ENCODE measurements at places on chromosomes 3 and 15.

DNA sequence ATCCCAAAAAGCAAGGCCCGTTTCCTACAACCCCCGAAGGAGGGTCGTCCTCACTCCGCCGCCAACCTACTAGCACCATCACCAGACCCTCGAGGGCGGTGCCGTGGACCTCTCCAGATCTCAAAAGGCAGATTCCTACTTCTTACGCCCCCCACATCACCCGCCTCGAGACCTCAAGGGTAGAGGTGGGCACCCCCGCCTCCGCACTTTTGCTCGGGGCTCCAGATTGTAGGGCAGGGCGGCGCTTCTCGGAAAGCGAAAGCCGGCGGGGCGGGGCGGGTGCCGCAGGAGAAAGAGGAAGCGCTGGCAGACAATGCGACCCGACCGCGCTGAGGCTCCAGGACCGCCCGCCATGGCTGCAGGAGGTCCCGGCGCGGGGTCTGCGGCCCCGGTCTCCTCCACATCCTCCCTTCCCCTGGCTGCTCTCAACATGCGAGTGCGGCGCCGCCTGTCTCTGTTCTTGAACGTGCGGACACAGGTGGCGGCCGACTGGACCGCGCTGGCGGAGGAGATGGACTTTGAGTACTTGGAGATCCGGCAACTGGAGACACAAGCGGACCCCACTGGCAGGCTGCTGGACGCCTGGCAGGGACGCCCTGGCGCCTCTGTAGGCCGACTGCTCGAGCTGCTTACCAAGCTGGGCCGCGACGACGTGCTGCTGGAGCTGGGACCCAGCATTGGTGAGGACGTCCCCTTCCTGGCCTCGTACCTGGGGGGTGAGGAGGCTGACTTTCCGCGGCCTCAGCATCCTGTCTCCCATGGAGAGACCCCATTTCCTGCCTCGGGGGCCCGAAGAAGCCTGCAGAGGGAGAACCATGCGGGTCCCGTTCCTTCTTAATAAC is at the start of gene MYD88:
TSS of gene MYD88 (plus strand) at position 313 of the 842 bp plus-strand sequence. CDS start at position 353, 40 bp downstream.
- DNase-seq, result peak; percentile 61

- no peak for DNase-seq
Measured at GRCh38 chr15:93830221-93831080, 400.9 kb upstream of the MCTP2 start.

GRCh38 chr3:171190668-171191067 is 164.1 kb upstream of the SLC2A2 start:
- no peak for DNase-seq

- DNase-seq, result no peak
Measured at GRCh38 chr3:32958509-32958908, 7.1 kb downstream of the CCR4 start.

- DNase-seq, result peak; percentile 68
Measured at GRCh38 chr15:45378149-45378912, at the start of gene GATM. Gene GATM (minus strand): TSS chr15:45378544. CDS start chr15:45378453, 91 bp downstream.

- DNase-seq, result no peak
Measured at GRCh38 chr15:38504680-38505467, 50.9 kb downstream of the FAM98B start.

- no peak for DNase-seq
Measured at GRCh38 chr15:58346361-58346760, 85.4 kb upstream of the LIPC start.

DNA sequence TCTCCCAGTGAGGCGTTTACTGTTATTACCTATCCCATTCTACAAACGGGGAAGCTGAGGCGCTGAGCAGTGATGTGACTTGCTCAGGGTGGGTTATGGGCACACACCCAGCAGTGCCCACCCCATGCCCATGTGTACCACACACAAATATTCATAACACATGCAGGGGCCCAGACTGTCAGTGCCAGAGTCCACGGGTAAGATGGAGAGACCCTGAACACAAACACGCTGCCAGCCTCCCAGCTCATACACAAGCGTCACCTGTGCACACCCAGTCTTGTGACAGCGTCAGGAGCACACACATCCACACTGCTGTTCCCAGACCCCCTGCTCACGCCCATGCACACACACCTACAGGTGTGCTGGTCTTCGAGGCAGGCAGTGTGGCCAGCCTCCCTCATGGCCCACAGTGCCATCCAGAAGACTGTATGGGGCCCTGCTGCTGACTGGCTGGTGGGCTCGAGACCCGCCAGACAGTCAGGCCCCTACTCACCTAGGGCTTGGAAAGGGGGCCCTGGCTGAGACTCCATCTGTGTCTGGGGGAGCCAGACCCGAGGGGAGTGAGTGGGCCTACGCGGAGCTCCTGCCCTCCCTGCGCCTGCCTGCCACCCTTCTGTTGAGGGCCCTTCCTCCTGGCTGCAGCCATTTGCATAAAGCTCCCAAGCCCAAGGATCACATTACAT is 39.4 kb downstream of the DNAJB8 start:
- no peak for DNase-seq

DNA sequence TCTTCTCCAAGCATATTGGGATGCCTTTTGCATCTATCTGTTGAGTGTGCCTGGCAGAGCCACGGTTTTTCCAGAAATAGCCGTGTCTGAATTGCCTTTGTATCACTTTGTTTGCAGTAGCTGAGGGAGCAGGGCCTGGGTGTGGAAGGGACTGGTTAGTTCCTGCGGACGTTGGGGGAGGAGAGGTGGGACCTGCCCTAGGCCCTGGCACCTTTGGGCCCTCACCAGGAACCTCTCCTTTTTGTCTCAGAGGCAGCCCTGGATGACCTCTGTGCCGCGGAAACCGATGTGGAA is 18.6 kb downstream of the ATRIP start:
- DNase-seq, result no peak

DNA sequence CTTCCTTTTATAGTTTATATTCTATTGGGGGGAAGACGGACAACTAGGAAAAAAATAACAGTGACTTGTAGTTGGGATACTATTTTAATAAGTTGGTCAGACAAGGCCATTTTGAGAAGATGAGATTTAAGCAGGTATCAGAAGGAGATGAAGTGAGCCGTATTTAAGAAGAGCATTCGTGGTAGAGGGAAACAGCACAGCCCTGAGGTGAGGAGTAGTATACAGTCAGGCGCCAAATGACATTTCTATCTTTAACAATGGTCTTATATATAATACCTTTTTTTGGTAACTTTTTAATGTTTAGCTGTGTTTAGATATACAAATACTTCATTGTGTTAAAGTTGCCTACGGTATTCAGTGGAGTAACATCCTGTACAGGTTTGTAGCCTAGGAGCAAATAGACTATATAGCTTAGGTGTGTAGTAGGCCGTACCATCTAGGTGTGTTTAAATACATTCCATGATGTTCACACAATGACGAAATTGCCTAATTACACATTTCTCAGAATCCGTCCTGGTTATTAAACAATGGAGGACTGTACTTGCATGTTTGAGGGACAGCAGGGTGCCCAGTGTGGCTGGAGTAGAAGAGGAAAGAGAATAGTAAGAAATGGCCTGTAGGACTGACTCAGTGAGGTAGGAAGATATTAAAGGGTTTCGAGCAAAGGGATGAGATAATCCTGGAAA is 1.6 kb downstream of the NKTR start:
- no peak for DNase-seq

DNA sequence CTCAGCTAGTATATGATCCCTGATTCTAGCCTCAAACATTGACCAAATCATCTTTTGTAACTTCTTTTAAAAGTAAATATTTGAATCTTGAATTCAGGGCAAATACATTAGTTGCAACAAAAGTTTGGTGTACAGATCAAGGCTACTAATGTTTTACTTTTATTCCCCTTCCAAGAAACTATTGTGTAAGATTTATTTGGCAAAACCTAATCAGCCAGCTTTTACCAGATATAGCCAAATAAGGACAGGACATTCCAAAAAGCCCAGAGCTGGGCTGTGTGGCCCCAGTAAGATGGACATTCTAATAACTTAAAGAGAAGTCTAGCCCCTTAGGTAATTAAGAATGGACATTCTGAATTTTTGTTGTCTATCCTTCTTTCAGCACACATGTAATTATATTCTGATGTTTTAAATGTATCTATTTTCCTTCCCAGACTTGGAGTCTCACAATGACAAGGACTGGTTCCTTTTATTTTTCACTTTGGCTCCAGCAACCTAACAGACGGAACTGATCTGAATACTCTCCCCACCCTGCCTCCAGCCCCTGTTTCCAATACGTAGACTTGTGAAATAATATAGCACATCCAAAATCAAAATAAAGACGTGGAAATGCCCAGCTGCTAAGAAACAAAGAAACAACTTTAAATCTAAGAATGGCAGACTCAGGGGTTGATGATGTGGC is 48.1 kb downstream of the STARD5 start:
- DNase-seq, result no peak

- DNase-seq, result no peak
Measured at GRCh38 chr3:198022604-198023003, 62.6 kb downstream of the LMLN start.

DNA sequence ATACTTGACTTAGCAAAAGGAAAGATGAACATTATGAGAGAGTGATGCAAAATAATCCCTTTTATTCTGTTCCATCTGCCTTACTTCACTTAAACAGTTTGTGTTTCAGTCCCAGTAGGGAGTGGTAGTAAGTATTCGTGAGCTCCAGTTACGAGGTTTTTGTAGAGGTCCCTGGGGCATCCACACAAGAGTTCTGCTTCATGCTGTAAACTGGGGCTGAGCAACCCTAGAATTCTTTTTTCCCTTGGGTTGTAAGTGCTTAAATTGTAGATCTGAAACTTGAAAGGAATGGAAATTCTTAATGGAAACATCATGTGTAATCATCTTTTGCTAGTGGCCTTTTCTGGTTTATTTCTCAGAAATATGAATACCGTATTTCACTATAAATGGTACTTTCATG is 79.5 kb downstream of the SEMA6D start:
- no peak for DNase-seq

- no peak for DNase-seq
Measured at GRCh38 chr3:152539191-152539764, 270.5 kb downstream of the MBNL1 start.

GRCh38 chr3:102466001-102466400 is 31.2 kb downstream of the ZPLD1 start:
- no peak for DNase-seq

DNA sequence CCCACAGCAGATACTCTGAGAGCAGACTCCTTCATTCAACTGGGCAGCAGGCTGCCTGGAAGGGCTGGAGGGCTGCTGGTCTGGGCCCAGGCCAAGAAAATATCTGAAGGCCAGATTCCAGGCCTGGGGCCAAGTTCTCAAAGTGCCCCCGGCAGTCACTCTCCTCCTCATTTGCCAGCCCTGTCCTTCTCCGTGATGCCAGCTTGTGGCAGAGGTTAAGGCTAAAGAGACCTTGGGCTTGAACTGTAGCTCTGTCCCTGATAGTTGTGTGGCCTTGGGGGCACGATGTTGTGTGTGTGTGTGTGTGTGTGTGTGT is 39.0 kb downstream of the FAM3D start:
- DNase-seq, result no peak

DNA sequence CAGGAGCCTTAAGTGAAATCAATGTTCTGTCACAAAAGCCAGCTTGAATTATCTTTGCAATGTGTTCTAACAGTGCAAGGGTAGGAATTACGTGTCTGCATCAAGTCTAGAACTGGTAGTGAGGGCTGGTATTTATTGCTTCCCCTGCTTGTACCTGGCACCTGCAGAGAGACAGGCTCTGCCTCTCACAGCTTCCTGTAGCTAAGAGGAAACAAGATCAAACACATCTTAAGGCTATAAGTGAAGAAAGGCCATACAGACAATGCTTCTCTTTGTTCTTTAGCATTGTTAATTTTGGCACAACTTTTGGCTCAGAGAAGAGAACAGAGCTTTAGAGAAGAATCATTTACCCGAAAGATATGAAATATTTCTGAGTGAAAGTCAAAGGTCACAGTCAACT is 479.9 kb downstream of the GRM7 start:
- DNase-seq, result no peak

DNA sequence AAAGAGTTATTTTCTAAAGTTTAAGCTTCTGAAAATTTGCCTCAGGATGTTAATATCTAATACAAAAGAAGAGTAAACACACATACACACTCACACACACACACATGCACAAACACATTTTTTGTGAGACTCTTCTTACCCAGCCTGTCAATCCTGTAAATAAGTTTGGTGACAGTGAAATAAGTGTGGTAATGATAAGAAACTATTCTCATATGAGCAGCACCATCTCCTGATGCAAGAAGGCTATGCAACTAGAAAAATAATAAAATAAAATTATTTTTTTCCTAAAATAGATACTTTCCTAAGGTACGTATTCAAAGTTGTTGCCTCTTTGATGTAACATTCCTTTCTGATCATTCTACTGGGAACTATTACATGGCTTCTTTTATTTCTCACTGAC is 155.1 kb downstream of the MECOM start:
- no peak for DNase-seq

GRCh38 chr3:149701977-149702350 is 44.1 kb upstream of the WWTR1 start:
- no peak for DNase-seq

DNA sequence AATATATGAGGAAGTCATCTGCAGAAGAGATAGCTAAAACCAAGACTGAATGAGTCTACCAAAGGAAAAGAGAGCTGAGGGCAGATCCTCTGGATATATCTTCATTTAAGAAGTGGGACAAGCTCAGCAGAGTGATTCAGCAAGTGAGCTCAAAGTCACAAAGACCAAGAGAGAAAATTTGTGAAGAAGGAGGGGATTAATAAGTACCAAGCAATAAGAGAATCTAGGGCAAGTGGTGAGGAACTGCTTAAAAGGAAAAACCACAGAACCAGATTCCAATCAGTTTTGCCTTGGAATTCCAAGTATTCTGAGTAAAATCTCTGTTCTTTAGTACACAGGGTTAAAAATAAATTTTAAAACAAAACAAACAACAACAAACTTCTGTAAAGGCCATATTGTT is 3.6 kb downstream of the EHHADH start:
- no peak for DNase-seq

GRCh38 chr3:127822041-127822681 is at the start of gene MGLL:
Gene MGLL (minus strand): TSS chr3:127822515. CDS start chr3:127822318, 197 bp downstream.
- peak; percentile 62 for DNase-seq

DNA sequence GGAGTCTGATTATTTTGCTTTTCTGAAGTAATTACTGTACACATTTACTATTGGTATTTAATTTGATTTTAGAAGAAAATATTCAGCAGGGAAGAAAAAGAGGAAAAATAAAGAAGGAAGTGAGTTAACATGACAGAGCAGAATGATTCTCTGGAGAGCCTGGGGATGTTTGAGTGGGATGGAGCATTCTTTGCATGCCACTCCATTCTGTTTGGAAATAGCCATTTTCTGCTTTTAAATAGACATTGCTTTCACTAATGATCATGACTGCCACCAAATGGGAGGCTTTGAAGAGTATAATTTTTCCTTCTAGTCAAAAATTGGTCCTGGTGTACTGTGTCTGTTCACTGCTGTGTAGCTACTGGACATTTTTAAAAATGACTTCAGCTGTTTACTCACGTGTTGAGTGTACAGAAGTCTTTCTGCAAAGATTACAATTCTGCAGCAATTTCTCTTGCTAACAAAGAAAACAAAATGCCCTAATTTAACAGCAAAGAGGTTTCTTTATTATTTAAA is 196.1 kb downstream of the RYR3 start:
- no peak for DNase-seq

DNA sequence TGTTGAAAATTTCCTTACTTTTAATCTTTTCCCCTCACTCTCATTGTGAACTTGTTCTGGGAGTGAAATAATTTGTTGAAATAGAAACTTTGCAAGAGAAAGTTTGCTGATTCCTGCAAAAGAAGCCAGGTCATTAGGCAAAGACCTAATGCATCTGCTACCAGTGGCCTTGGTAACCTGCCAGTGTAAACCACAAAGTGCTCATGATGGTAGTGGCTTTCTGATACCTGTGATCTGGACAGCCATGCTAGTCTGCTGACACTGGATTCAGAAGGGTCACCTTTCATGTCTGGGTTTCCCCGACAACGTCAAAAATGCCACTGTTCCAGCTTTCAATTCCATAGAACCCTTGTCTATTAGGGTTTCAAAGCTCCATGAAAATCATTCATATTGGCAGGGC is 123.7 kb upstream of the MCTP2 start:
- no peak for DNase-seq

GRCh38 chr15:83973816-83974215 is 261.8 kb upstream of the GOLGA6L4 start:
- no peak for DNase-seq

All from 8988T (cell line).